ENCODE measurements at places on chromosomes 6 and 20.

DNA sequence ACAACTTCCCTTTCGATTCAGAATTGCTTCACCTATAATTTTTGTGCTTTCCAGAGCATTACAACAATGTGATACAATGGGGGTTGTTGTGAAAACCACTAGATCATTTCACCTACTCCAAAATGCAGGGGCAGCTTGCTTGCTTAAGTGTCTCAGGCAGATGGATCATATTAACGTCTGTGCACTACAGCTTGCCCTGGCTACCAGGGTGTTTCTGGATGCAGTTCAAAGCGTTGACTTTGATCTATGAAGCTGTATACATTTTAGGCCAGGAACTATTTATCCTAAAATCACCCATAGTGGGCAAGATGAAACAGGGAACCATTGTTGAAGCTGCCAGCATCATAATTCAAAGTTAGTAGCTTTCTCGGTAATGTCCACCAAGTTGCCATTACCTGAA lies 339.5 kb upstream of the HSF2 start:
- no peaks in the 10 kb centered on the region for H3K27me3 ChIP-seq
- H3K36me3 ChIP-seq = no peaks in the 10 kb centered on the region
- H3K4me3 ChIP-seq = no peak overlapping the region
- H3K27ac ChIP-seq = no peak overlapping the region
- no peaks in the 10 kb centered on the region for H3K4me1 ChIP-seq

DNA sequence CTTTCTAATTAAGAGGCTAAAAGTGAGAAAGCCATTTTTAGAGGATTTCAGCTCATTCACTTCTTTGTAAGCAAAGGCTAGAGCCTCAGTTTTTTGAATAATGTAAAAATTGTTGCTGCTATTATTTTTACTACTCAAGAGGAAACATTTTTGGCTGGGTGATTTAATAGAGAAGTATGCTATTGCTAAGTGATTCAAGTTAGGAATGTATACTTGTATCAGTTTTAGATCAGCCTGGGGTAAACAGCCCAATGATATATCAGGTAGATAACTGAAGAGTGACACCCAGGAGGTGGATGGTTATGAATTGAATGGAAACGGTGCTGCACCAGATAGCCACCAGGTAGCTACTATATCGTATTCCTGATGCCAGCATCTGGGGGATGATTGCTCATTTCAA lies 9.2 kb downstream of the QKI start:
- H3K4me3 ChIP-seq = no peak overlapping the region
- no peak for DNase-seq
- H3K4me1 ChIP-seq = peaks cover 97% of the 10 kb centered on the region

GRCh38 chr20:22686097-22686496 lies 101.7 kb upstream of the FOXA2 start:
- no peaks in the 10 kb centered on the region for H3K27me3 ChIP-seq

GRCh38 chr6:108260126-108260808 lies 573 bp downstream of the SNX3 start:
- H3K27me3 ChIP-seq = no peaks in the 10 kb centered on the region
- peak overlapping the region; percentile 80 for H3K4me3 ChIP-seq
- peak overlapping the region; percentile 98 for H3K27ac ChIP-seq
- H3K4me1 ChIP-seq = peaks cover 48% of the 10 kb centered on the region
- peak; percentile 90 for DNase-seq

DNA sequence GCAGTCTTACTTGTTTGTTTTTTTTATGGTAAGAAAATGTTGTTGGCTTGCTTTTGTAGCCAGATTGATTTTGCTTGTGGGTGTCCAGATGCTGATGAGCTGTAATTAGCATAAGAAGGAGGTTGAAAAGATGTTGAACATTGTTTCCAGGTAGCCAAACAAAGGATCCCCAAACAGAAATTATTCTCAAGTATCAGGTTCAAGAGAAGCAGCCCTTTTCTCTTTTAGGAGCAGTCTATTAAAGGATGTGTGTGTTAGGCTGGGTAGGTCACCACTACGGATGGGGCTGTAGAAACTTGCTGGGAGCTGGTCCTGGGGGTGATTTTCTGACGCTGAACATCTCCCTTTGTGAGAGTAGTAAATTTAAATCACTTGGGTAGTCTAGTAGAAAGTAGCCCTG lies 86.9 kb upstream of the VSTM2L start:
- no peak for DNase-seq
- H3K36me3 ChIP-seq = no peaks in the 10 kb centered on the region
- H3K4me1 ChIP-seq = no peaks in the 10 kb centered on the region
- no peaks in the 10 kb centered on the region for H3K27me3 ChIP-seq

- no peak overlapping the region for H3K4me3 ChIP-seq
- no peaks in the 10 kb centered on the region for H3K27me3 ChIP-seq
- H3K27ac ChIP-seq = no peak overlapping the region
- H3K4me1 ChIP-seq = no peaks in the 10 kb centered on the region
Measured at GRCh38 chr6:105035299-105035698, 78.4 kb downstream of the LIN28B start.
